NCI-H2029 treated with DMSO at 0.1 percent for 48 hours (cell line): ENCODE measurements at places on chromosomes 7 and 10.

- DNase-seq = no peak
These were observed 292.4 kb upstream of the MKLN1 start for GRCh38 chr7:131035088-131035770.

DNA sequence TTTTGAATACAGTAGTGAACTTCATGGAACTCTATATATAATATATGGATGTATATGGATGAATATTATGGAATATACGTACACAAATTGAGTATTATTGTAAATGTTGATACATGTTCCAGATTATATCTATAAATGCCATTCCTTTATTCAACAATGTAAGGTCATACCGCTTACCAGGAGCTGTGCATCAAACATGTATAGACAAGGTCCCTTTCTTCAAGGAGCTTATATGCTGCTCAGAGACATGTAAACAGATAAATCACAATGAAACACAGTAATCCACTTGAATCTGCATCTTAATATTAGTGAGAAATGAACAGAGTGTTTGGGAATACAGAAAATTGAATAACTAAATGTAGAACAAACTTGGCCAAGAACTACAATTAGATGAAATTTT, 898 bp upstream of the SEM1 start:
- DNase-seq = no peak

DNA sequence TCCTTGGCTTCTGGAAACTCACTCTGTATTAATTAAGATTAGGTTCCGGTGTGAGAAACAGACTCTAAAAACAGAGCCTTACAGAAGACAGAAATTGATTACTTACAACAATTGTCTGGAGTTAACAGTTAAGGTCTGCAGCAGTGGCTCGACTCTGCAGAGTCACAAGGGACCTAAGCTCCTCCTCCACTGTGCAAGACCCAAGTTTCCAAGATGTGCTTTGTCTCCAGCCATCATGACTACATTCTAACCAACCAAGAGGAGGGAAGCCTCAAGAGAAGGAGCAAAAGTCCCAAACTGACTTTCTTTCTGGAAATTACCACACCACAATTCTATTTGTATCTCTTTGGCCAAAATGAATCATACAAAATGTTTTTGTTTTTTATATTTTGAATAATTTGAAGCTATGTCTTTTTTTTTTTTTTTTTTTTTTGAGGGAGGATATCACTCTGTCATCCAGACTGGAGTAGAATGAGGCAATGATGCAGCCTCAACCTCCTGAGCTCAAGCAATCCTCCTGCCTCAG, 14.2 kb upstream of the ODAD2 start:
- no peak for DNase-seq

GRCh38 chr7:15554744-15555143, 7.1 kb downstream of the AGMO start:
- no peak for DNase-seq

DNA sequence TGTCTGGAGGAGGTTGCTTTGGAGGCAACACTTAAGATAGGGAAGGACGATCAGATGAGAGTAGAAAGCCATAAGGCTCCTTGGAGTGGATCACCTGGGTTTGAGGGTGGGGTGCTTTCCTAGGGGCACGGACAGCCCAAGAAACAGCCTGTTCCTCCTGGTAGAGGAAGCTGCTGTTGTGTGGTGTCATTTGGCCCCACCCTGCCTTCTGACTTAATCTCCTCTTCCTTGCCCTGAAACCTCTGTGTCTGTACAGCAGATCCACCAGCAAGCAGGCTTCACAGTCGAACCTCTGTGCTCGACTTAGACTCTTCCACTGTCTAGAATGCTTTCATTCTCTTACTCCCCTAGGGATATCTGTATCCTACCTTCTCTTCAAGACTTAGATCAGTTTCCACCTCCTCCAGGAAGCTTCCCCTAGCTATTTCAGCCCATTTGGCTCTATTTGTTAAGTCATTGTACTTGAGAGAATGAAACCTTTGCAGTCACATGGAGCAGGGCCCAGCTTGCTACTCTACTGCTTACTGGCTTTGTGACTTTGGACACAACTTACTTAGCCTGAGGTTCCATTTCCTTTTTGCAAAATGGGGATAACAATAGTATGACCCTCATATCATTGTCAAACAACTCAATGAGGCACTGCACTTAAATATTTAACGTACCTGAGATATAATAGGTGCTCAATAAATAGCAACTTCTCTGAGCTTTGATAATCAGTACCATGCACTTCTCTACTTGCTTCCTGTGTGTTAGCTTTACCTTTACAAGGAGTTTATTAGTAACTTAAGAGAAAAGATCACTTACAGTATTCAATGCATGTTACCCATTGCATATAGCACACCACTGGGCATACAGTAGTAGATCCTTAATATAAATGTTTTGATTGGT, 5.0 kb downstream of the MXI1 start:
- DNase-seq = no peak

DNA sequence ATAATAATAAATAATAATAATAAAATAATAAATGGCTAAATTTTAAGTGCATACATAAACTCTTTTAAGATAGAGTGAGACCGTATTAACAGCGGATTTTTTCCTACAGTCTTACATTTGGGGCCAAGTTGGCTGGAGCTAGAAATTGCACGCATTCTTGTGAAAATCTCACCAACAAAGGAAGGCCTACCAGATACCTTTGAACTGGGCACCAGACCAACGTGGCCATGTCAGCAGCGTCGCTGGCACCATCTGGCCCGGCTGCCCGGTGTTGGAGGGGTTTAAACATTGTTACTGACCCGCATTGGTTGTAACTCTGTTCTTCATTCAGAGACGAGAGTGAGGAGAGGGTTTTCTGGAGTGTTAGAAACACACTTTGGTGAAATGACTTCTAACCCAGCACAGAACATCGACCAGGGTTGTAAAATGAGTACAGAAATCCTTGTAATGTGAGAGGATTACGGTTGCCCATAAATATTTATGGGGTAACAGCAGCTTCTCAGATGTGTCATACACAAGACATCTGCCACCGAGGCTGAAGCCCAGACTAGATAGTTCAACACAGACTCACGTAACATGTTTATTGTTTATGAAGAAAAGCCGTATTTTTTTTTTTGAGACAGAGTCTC, 34.6 kb upstream of the UNCX start:
- no peak for DNase-seq
